ENCODE measurements at places on chromosomes 6 and 20.
A peak's percentile ranks its signal among the peaks of the same experiment; 100 is the strongest.

DNA sequence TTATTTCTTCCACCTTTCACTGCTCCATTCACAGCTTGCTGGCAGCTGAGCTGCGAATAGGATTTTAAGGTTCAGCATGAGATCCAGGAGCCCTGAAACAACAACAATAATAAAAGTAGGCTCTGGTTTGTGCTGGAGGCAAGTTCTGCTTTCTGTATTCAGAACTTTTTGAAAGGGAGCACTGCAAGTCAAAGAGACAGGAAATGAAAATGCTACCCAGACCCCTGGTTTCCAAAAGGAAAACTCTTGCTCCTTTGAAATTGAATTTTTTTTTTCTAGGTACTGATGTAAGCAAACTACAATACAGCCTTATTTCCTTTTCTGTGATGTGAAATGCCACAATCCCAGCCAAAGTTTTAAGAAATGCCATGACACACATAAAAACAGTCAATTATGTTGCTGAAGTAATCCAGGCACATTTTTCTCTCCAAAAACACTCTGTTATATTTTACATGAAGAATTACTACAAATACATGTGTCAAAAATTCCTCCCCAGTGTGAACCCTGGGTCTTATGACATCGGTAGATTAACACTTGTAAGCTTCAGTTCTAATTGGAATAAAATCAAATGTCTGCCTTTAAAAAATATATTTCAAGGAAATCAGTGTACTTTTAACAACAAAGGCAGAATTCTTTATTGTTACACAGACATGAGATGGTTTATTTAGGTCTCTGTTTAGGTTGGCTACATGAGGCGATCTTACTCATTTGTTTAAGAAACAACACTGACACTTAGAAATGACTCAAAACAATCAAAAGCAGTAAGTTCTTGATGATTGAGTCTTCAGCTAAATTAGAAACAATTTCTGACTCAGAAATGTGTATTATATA lies 656.7 kb downstream of the EPHA7 start:
- no peaks in the 10 kb centered on the region for H3K36me3 ChIP-seq
- no peaks in the 10 kb centered on the region for H3K4me1 ChIP-seq
- H3K27me3 ChIP-seq = no peaks in the 10 kb centered on the region
- no peak overlapping the region for H3K27ac ChIP-seq
- H3K4me3 ChIP-seq = no peak overlapping the region

- no peaks in the 10 kb centered on the region for H3K4me1 ChIP-seq
- H3K36me3 ChIP-seq = no peaks in the 10 kb centered on the region
- no peak overlapping the region for H3K4me3 ChIP-seq
- no peak overlapping the region for H3K27ac ChIP-seq
Observed at GRCh38 chr6:91744566-91744965, 1157.7 kb upstream of the MAP3K7 start.

GRCh38 chr6:135637701-135638100 lies 140.2 kb upstream of the AHI1 start:
- no peak for DNase-seq
- peaks cover 6% of the 10 kb centered on the region for H3K27me3 ChIP-seq
- no peaks in the 10 kb centered on the region for H3K36me3 ChIP-seq
- no peak overlapping the region for H3K4me3 ChIP-seq
- no peak overlapping the region for H3K27ac ChIP-seq

DNA sequence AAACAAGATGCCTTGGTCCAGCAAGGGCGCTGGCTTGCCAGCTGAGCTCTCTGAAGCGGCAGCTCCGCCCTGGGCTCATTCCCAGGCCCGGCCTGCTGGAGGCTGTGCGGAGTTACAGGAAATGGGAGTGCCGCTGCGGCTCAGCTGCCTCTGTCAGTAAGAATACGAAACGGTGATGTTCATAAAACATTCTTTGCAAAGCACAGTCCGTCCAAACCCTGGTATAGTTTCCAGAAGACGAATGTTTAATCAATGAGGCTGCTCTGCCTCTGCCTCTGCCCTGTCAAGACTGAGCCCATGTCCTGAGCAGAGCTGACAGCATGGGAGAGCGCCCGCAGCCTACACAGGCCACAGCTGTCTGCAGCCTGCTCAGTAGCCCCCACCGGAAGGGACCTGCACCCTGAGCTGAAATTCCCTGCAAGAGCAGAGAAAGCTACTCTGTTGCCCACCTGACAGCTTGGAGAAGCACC lies 153.3 kb upstream of the SNX9 start:
- H3K4me3 ChIP-seq = no peak overlapping the region
- peaks cover 6% of the 10 kb centered on the region for H3K27me3 ChIP-seq
- peaks cover 5% of the 10 kb centered on the region for H3K4me1 ChIP-seq
- H3K36me3 ChIP-seq = no peaks in the 10 kb centered on the region

DNA sequence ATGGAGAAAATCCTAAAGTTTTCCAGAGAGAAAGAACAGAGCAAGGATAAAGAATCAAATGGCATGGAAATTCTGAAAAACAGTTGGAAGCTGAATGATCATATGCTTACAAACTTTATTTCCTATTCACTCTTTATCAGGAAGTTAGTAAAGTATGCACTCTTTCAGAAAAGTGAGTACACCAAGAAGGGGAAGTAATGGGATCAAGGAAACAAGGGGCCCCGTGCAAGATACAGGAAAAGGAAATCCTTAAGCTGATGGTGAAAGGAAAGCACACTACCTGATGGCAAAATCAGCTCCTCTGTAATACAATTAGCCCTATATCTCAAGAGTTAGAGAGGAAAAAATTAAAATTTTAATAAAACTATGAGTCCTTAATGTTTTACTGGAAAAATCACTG lies 14.0 kb downstream of the CALHM6 start:
- H3K27me3 ChIP-seq = no peaks in the 10 kb centered on the region
- peak overlapping the region; percentile 77 for H3K4me3 ChIP-seq

GRCh38 chr6:122803171-122803661 lies 14.2 kb downstream of the SMPDL3A start:
- no peak overlapping the region for H3K27ac ChIP-seq
- no peaks in the 10 kb centered on the region for H3K36me3 ChIP-seq
- no peaks in the 10 kb centered on the region for H3K4me1 ChIP-seq
- no peaks in the 10 kb centered on the region for H3K27me3 ChIP-seq
- no peak overlapping the region for H3K4me3 ChIP-seq

DNA sequence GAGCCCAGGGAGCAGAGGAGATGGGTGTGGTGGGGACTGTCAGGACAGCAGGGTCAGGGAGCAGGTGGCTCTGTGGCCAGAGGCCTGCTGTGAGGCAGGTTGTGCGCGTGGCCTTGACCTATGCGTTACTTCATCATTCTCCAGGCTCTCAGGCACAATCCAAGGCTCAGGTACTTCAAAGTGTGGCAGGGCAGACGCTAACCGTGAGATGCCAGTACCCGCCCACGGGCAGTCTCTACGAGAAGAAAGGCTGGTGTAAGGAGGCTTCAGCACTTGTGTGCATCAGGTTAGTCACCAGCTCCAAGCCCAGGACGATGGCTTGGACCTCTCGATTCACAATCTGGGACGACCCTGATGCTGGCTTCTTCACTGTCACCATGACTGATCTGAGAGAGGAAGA lies 535 bp downstream of the NCR2 start:
- peak overlapping the region; percentile 98 for H3K27ac ChIP-seq
- H3K4me3 ChIP-seq = no peak overlapping the region
- peaks cover 53% of the 10 kb centered on the region for H3K4me1 ChIP-seq
- peaks cover 16% of the 10 kb centered on the region for H3K36me3 ChIP-seq

- H3K36me3 ChIP-seq = no peaks in the 10 kb centered on the region
- no peaks in the 10 kb centered on the region for H3K4me1 ChIP-seq
- no peak overlapping the region for H3K4me3 ChIP-seq
- H3K27ac ChIP-seq = no peak overlapping the region
- peaks cover 18% of the 10 kb centered on the region for H3K27me3 ChIP-seq
Observed at GRCh38 chr20:19993958-19994669, 23.0 kb upstream of the NAA20 start.

DNA sequence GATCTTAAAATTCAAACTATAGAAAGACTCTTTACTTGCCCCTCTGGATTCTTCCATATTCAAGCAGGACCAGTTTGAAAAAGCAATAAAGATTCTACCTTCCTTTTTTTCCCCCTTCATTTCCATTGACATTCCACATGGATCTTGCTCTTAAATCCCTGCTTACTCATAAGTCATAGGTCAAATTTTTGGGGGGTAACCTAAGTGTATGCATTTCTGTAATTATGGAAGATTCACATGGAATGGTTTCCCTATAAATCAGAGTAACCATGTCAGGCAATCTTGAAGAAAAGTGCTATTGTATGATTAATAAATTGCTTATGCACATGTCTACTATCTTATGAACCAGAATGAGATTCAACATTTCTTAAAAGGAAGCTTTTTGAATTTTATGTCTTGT lies 551.0 kb downstream of the HAO1 start:
- H3K27me3 ChIP-seq = no peaks in the 10 kb centered on the region

- H3K27ac ChIP-seq = no peak overlapping the region
- H3K4me3 ChIP-seq = no peak overlapping the region
- H3K27me3 ChIP-seq = peaks cover 6% of the 10 kb centered on the region
Observed at GRCh38 chr20:44543358-44543757, 21.5 kb upstream of the SERINC3 start.

- no peak for DNase-seq
- peak overlapping the region; percentile 89 for H3K27ac ChIP-seq
- H3K27me3 ChIP-seq = no peaks in the 10 kb centered on the region
- H3K36me3 ChIP-seq = peaks cover 62% of the 10 kb centered on the region
- H3K4me3 ChIP-seq = peak overlapping the region; percentile 95
Observed at GRCh38 chr20:2652724-2653555, 508 bp downstream of the NOP56 start.

- H3K27ac ChIP-seq = no peak overlapping the region
- H3K27me3 ChIP-seq = no peaks in the 10 kb centered on the region
- H3K36me3 ChIP-seq = no peaks in the 10 kb centered on the region
- DNase-seq = no peak
- H3K4me1 ChIP-seq = no peaks in the 10 kb centered on the region
- no peak overlapping the region for H3K4me3 ChIP-seq
Observed at GRCh38 chr6:47420394-47421371, 56.9 kb upstream of the CD2AP start.

GRCh38 chr20:46305331-46305972 lies 2.8 kb downstream of the CDH22 start:
- no peaks in the 10 kb centered on the region for H3K36me3 ChIP-seq
- peaks cover 73% of the 10 kb centered on the region for H3K27me3 ChIP-seq
- H3K4me3 ChIP-seq = no peak overlapping the region

DNA sequence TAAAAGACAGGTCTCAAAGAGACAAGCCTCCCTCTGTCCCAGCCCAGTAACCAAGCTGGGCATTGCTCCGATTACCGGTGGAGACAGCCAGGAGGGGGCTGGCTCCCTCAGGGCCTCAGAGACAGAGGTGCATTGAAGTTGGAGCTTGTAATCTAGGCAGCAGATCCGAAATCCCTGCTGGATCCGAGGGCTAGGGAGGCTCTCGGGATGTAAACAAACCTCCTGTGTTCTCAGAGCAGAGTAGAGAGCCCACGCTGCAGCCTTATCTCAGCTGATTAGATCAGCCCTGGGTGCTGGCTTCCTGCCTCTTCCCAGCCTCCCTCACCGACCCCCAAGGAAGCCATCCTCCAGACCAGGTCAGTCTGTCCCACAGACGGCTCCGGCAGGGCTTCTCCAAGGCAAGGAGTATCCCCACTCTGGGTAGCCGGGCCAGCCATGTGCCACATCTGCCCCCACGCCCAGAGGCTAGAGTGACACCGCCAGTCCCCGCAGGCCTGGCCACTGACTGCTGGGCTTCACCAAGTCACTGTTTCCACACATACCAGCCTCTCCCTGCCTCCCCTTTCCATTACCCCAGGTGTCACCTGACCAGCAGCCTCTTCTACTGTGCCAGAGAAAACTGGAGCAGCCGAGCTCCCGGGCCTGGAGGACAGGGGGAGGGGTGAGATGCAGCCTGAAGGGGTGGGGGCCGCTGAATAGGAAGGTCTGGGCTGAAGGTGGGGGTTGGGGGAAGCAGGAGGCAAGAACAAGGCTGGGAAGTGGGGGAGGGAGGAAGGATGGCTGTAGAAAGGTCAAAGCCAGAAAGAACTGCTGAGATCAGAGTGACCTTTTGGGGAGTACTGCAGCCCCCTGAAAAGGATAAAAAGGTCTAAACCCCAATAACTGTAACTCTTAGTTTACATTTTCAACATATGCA lies 6.0 kb downstream of the SDC4 start:
- H3K27ac ChIP-seq = no peak overlapping the region
- no peak overlapping the region for H3K4me3 ChIP-seq
- H3K4me1 ChIP-seq = peaks cover 9% of the 10 kb centered on the region
- DNase-seq = no peak
- H3K36me3 ChIP-seq = no peaks in the 10 kb centered on the region
- H3K27me3 ChIP-seq = no peaks in the 10 kb centered on the region

GRCh38 chr6:168293636-168294530 lies 25.7 kb downstream of the DACT2 start:
- H3K27me3 ChIP-seq = peaks cover 13% of the 10 kb centered on the region
- no peaks in the 10 kb centered on the region for H3K36me3 ChIP-seq

- H3K27ac ChIP-seq = no peak overlapping the region
- no peak overlapping the region for H3K4me3 ChIP-seq
- no peak for DNase-seq
- no peaks in the 10 kb centered on the region for H3K27me3 ChIP-seq
Observed at GRCh38 chr6:65671922-65672321, 35.1 kb downstream of the EYS start.

DNA sequence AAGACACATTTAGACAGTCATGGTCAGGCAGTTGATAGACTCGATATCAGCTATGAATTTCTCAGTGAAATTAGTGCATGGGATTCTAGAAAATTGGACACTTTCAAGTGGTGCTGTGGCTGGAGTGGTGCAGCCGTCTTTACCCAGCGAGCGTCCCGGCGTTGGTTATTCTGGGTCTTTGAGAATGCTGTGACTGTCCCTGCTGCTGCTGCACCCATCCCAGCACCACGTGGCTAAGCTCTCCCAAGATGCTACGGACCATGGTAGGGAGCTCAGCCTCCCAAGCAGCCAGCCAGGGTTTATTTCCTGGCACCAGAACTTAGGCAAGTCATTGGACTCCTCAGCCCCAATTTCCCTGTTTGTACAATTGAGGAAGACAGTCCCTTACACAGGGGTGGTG lies 147.2 kb upstream of the RPS6KA2 start:
- H3K36me3 ChIP-seq = peaks cover 3% of the 10 kb centered on the region
- no peak overlapping the region for H3K27ac ChIP-seq
- peaks cover 25% of the 10 kb centered on the region for H3K27me3 ChIP-seq
- H3K4me1 ChIP-seq = no peaks in the 10 kb centered on the region
- H3K4me3 ChIP-seq = no peak overlapping the region

DNA sequence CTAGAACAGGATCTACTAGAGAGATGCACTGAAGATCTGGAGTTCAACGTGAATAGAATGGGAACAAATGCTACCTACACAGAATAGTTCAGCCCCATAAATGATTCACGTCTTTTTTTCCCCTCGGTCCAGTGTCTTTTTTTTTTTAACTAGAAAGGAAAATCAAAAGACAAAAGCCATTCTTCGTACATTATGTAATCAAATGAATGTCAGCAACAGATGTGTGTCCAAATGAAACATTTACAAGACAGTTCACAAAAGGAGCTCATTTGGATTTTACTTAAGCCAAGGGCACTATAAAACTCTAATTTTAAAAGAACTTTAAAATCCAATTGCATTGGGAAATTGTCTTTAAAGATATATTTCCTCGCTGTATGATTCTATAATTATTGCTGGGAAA lies 42.4 kb downstream of the FAM184A start:
- H3K36me3 ChIP-seq = no peaks in the 10 kb centered on the region
- H3K4me1 ChIP-seq = no peaks in the 10 kb centered on the region
- no peaks in the 10 kb centered on the region for H3K27me3 ChIP-seq

Data from effector memory CD8-positive, alpha-beta T cell (primary cell).